ENCODE measurements at places on chromosomes 12 and 14.

DNA sequence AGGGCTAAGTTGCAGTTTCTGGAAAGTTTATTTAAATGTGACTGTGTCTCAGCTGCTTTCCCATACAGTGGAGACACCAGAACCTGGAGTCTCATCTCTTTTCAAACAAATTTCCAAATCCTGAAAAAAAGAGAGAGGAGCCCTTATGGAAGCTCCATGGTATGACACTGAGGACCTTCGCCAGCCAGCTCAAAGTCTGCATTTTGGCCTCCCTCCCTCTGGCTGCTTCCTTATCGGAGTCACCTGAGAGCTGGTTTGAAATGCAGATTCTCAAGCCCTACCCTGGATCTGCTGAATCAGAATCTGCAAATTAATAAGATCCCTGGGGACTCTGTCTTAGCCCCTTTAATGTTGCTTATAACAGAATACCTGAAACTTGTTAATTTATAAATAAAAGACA lies 21.7 kb upstream of the JDP2 start:
- DNase-seq = no peak

DNA sequence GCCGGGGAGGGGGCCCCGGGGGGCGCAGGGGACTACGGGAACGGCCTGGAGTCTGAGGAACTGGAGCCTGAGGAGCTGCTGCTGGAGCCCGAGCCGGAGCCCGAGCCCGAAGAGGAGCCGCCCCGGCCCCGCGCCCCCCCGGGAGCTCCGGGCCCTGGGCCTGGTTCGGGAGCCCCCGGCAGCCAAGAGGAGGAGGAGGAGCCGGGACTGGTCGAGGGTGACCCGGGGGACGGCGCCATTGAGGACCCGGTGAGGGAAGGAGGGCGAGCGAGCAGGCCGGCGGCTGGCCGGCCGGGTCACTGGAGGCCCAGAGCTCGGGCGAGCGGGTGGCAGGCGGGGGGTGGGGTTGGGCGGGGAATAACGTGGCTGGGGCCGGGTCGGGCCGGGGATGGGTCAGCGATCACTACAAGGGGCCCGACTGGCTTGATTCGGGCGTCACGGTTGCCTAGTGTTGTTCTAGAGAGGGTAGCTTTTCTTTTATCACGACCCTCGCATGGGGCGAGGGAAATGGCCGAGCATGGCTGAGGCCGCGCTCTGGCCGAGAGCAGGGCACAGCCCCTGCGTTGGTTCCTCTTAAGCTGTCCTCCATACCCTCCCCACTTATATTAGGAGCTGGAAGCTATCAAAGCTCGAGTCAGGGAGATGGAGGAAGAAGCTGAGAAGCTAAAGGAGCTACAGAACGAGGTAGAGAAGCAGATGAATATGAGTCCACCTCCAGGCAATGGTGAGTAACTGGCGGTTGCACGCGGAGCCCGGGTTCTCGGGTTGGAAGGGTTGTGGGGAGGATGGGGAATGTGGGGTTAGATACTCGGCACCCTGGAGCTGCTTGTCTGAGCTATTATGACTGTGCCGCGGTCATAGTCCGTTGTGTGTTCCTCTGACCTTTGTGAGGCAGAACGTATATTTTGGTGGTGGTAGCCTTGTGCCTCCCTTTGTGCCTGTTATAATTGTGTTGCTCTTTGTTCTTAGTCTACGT lies 603 bp downstream of the PABPN1 start:
- DNase-seq = peak; percentile 73

DNA sequence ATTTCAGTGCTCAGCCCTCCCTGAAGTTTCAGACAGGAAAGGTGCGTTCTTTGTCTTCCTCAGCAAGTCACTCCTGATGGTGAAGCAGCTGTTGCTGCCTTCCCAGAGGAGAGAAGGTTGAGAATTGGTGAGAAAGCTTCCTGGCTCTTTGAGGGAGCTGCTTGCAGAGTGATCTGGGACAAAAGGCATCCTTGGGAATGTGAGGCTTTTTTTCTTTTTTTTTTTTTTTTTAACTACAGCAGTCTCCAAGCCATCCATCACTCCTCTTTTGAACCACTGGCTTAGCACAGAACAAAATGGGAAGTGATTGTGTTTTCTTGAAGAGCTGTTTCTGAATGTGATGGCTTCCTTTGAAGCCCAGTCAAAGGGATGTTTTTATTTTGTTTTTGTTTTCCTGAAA lies 120.4 kb upstream of the LRIG3 start:
- DNase-seq = no peak

GRCh38 chr12:119642986-119643385 lies 24.9 kb upstream of the PRKAB1 start:
- no peak for DNase-seq

DNA sequence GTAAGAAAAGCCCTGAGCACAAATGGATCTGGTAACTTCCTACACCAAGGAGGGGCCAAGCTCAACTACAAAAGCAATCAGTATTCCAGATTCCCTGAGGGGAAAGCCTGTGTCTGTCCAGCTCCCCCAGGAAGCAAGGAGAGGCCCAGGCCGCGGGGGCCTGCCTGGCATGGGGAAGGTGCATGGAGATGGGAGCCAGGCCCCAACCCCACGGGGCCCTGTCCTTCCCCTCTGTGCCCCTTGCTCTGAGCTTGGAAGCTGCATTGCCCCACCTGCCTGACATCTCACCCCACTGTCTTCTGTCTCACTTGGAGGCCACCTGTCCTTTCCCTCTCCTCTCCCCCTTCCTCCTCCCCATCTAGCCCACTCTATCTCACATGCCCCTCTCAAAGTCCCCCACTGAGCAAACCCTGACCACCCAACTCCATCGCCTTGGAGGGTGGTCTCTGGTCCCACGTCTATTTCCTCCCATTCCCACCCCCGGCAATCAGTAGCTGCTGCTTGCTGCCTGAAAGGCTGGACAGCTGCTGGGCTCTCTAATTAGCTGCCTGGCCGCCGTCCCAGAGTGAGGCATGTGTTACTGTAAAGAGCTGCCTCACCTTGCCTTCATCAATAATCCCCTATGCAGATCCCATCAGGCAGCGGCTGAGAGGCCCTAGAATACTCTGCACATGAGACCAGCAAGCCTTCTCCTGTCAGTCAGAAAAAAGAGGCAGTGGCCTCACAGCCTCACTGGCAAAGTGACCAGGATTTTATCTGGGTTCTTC lies 3.4 kb upstream of the TMEM229B start:
- DNase-seq = no peak

- DNase-seq = no peak
Measured at GRCh38 chr14:75549169-75549568, 26.9 kb downstream of the BATF start.

- peak; percentile 55 for DNase-seq
Measured at GRCh38 chr14:45246691-45247090, 6.3 kb downstream of the MIS18BP1 start.

GRCh38 chr12:27964123-27964522 lies 8.4 kb downstream of the PTHLH start:
- DNase-seq = no peak

DNA sequence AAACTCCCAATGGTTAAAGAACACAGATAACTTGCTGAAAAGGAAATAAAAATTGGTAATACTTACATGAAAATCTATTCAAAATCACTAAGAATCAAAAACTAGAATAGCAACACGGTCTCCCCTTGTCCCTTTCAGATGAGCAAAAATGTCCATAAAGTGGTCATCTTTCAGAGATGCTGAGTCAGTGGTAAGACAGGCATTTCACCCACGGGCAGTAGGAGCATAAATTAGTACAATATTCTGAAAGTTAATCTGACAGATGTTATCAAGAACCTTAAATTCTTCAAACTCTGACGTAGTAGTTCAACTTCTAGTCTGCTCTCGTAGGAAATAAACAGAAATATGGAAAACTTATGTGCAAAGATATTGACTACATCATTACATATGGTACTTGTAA lies 33.1 kb upstream of the GNPNAT1 start:
- DNase-seq = no peak

GRCh38 chr12:94677778-94678177 lies 27.4 kb upstream of the TMCC3 start:
- DNase-seq = no peak

DNA sequence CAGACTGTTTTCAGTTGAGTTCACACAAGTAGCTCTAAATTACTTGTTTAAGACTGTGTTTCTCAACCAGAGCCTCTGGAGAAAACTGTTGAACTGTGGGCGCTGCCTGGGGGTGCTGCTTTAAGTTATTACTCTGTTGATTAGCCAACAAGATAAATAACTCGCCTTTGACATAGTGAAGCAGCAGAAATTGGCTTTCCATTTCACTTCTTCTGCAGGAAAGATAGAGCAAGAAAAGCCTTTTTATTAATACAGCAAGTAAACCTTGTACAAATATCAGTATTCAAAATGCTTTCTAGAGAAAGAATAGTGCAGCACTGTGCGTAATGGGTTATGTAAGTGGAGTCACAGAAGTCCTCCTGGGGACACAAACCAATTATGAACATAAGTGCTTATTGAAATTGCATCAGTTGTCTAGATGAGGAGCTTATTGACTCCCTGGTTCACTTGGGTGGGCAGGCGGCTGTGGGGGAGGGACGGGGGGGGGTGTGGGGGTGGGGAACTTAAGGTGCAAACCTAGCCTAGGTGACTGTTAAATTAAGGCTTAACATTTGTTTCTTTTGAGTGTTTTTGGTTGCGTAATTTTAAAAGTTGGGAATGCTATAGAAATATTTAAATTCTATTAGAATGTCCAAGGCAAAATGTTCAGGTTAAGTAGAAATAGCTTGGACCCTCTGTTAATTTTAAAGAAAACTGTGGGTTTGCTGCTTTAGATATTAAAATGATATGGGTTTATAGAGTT lies 6.3 kb downstream of the FRS2 start:
- DNase-seq = no peak

GRCh38 chr12:105510526-105510925 lies 180.0 kb downstream of the C12orf75 start:
- no peak for DNase-seq

DNA sequence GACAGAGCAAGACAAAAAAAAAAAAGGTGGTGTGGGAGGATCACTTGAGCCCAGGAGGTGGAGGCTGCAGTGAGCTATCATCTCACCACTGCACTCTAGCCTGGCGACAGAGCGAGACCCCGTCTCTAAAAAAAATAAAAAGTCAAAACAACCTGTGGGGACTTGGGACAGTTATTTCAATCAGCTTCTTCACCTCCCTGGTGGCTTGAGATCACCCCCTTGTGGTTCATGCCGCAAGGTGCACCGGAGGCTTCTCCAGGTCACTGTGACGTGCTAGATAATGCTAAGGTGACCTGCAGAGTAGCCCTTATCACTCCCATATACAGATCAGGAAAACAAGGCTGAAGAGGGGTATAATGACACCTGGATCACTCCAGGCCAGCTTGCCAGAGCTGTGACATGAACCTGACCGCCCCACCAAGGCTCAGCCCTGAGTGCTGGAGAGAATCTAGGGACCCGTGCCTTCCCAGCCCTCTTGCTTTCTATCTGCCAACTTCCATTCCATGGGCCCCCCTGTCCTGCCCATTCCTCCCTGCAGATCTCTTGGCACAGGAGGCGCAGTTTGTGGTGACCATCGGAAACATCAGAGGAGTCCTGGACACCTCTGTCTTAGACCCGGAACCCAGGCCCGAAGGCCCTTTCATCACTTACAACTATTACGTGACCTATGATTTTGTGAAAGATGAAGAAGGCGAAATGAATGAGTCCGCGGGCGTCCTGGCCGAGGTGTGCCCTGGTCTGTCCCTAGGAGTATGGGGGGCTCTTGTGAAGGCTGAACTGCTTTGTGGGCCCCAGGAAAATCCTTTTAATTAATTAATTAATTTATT lies 8.1 kb downstream of the LRRC43 start:
- DNase-seq = peak; percentile 84

GRCh38 chr12:128606051-128606450 lies 217.7 kb downstream of the SLC15A4 start:
- DNase-seq = no peak

- peak; percentile 76 for DNase-seq
Measured at GRCh38 chr12:52121824-52122539, 42.5 kb downstream of the SMIM41 start.

- no peak for DNase-seq
Measured at GRCh38 chr14:68636597-68636996, 156.3 kb downstream of the ZFP36L1 start.

DNA sequence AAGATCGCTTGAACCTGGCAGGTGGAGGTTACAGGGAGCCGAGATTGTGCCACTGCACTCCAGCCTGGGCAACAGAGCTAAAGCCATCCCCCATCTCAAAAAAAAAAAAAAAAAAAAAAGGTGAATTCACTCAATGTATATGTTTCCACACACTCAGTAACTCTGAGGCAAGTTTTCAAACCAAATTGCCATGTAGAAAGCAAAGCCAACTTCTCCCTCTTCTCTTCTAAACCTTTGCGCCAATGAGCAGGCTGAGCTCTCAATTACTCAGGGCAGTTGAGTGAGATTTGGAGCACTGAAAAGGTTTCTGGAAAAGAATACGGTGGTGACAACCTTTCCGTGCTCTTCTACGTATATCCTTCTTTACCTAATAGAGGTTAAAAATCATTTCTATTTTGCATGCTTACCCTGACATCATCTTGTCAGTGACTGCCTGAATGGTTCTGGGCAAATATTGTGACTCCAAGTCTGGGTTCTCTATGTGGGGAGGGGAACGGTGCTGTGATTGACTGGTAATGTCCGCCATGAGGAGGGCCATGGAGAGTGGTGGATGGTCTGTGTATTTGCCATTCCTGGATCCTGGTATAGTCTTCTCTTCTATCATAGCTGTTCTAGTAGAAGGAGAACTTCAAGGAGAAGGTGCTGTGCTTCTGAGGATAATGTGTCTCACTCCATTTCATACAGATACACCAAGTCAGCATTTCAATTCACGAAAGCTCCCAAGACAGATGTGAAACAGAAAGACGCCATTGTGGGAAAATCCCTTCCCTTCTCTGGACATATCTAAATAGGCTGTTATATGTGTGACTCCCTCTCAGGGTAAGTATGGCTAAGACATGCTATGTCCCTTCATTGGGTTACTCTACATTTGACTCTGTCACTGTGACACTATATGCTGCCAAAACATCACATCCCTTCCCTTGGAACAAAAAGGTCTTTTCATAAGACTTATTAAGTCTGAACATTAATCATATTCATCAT lies 46.2 kb upstream of the MED13L start:
- peak; percentile 31 for DNase-seq

- no peak for DNase-seq
Measured at GRCh38 chr14:101535232-101535631, 26.1 kb upstream of the DIO3 start.

- peak; percentile 75 for DNase-seq
Measured at GRCh38 chr12:105084251-105085250, at the start of gene ALDH1L2. TSS of gene ALDH1L2 (minus strand) at chr12:105084458. CDS start at chr12:105084436, 22 bp downstream.

DNA sequence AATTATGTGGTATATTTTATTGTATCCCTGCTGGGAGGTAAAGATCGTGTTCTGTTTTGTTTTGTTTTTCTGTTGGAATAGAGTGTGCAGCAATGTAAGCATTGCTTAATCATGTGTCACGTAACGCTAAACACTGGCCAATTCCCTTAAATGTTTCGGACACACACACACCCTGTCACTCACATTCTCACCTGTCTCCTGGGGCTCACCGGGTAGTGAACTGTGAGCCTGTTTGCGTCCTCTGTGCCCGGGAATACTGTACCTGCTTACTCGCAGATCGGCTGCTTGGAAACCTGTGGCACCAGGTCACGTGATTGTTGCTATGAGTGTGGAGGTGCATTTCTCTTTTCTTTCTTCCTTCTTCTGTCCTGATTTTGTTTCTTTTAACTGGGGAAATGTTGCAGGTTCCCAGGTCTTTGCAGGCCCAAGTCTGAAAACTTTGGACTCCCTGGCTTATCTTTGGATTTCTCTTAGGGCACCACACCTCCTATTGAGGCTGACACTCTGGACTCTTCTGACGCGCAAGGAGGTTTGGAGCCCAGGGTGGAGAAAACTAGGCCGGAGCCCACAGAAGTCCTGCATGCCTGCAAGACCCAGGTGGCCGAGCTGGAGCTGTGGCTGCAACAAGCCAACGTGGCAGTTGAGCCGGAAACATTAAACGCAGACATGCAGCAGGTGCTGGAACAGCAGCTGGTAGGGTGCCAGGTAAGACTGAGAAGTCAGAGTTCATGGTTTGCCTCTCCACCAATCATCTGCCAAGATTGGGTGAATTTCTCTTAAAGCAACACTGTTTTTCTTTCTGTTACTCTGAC lies 181.1 kb downstream of the ESR2 start:
- DNase-seq = no peak
